ENCODE measurements at places on chromosomes 7 and 10.

DNA sequence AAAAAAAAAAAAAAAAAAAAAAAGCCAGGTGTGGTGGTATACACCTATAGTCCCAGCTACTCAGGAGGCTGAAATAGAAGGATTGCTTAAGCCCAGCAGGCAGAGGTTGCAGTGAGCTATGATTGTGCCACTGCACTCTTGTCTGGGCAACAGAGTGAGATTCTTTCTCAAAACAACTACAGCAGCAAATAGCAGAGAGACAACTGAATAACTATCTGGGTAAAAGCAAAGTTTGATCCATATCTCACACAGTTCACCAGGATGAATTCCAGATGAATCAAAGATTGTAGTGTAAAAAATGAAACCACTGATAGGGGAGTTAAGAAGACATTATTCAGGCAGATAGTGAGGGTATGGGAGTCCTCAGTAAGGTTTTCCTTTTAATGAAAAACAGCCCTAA is 11.4 kb upstream of the NUB1 start:
- no peak for DNase-seq

GRCh38 chr7:105587909-105588635 is 6.8 kb upstream of the EFCAB10 start:
- no peak for DNase-seq

- DNase-seq: no peak
Observed at GRCh38 chr7:39434012-39434411, 132.2 kb upstream of the YAE1 start.

- DNase-seq: no peak
Observed at GRCh38 chr7:37275078-37275710, 173.5 kb downstream of the ELMO1 start.

DNA sequence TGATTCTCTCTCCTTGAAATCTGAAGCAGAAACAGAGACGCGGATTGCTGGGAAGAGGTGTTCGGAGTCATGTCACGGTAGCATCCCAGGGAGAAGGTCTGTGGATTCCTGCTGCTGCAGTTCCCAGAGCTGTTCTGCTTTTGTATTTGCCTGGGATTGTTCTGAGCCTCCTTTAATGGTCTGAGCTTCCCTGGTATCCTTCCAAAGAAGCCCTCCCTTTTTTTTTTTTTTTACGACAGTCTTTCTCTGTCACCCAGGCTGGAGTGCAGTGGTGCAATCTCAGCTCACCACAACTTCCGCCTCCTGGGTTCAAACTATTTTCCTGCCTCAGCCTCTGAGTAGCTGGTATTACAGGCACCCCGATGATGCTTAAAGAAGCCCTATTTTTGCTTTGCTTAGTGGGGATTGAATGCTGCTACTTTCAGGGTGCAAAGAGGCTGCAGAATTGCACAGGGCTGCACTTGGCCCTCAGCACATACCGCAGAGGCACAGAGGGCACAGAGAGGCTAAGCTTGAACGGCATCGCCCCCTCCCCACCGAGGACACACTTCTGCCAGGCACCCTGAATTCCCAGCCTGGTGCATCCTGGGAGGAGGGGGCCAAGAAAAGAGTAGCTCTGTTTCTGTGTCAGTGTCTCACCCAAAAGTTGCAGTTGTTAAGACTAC is 208.6 kb upstream of the GALNT17 start:
- DNase-seq: no peak

- peak; percentile 84 for DNase-seq
Observed at GRCh38 chr7:55469271-55469681, 103.0 kb downstream of the VOPP1 start.

- DNase-seq: peak; percentile 22
Observed at GRCh38 chr7:77651575-77652162, 44.6 kb upstream of the RSBN1L start.

DNA sequence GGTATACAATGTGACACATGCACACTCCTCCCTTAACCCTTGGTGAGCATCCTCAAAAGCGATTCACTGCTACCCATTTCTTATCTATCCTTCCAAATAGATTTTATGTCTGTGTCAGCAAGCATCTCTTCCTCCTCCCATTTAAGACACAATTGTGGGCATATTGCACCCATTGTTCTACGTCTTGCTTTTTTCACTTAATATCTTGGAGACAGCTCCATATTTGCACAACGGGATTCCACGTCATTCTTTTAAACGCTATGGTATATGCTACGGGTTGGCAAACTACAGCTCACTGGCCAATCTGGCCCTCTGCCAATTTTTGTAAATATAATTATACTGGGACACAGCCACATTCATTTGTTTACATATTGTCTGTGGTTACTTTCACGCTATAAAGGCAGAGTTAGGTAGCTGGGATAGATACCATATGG is 88.6 kb downstream of the RNF216 start:
- DNase-seq: no peak

DNA sequence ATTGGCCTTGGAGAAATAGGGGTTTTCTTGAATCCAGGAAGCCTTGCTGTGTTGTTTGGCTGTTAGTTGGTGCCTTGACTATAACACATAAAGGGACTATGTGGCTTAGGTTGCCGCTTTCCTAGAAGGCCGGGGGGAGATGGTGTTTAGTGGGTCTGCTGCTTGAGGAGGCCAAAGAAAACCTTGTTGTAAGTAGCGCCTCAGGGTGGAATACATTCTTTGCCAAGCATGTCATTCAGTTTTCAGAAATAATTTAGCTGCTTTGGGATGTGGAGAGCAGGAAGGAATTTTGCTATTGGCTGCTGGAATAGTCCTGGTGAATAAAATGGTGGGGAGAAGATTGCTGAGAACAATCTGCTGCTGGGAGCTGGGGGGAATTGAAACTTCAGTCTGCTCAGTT is 132.9 kb upstream of the WNT16 start:
- DNase-seq: no peak

GRCh38 chr7:101235522-101235921 is 2.1 kb downstream of the CLDN15 start:
- no peak for DNase-seq

DNA sequence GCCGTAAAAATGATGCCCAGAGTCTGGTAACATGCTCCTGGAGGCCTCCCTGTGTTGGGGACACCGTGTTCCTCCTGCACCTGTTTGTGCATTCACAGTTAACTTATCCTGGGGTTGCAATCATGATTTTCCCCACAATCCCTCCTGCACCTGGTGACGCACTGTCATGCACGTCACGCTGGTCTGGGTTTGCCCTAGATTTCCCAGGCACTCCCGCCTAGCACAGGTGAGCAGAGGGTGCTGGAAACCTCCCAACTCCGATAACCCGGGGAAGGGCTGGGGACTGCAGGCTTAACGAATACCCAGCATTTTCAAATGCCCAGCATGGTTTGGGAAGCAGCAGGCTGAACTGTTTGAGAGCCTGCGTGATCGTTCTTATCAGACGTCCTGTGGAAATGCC is 427.1 kb downstream of the TCERG1L start:
- DNase-seq: no peak

DNA sequence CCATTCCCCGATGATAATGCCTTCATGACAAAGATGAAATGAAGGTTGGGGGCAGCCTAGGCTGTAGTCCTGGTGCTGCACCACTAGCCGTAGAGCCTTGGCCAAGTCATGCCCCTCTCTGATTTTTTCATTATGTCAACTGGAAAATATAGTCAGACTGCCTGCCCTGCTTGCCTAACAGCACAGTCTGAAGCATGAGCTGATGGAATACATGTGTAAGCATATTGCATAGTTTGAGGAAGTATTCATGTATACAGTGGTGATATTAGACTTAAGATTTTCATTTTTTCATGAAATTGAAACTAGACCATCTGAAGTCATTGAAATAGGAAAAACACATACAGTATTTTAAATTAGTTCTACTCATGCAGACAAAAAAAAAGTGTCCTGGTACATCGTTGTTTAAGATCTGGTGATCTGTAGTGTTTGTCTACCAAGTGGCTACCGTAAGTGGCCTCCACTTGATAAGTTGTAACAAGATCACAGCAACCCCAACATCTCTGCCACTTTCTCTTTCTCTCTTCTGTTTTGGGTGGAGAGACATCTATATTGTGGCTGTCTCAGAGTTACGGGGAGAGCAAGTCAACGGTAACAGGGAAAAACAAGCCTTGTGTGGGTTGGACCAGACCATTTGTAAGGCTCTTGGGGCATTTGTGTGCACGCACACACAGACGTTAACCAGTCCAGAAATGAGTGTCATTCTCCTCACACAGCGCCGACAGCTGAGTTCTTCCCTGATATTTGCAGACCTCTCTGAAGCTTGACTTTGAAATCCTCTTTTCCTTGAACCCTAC is 716.6 kb upstream of the GALNT17 start:
- DNase-seq: no peak

DNA sequence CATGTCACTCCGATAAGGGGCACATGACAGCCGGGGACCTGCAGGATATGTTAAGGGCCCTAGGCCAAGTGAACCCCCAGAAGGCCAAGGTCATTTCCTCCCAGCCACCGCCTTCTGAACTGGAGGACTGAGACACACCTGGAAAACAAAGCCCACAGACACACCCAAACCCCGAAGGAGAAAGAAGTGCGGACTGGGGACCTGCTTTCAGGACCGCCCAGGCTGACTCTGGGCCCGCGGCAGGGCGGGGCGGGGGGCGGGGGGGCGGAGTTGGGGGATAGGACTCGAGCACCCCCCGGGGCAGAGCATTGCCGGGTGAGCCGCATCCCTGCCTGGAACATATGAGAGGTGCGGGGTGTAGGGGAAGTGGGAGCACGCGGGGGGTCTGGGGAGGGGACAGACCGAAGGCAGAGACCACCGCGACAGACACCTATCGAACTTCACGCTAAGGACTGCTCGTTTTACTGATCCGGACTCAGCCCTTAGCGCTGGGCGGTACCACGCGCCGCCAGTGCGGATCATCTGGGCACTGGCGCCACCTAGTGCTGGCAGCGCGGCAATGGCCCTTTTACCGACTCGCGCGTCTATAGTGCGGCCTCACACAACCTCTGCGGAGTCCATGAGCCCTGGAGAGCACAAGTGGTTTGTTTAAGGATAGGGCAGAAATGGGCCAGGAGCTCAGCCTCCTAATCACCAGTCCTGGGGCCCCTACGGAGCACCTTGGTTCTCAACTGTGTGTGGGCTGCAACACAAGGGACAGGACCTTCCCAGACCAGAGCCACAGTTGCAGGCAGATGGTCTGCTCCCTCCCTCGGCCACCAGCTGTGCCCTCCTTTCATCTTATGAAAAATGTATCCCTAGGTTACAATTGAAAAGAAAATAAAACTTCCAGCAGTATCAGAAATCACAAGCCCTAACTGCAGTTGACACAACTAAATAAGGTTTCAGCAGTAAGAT is 157.6 kb downstream of the HERPUD2 start:
- DNase-seq: peak; percentile 74

DNA sequence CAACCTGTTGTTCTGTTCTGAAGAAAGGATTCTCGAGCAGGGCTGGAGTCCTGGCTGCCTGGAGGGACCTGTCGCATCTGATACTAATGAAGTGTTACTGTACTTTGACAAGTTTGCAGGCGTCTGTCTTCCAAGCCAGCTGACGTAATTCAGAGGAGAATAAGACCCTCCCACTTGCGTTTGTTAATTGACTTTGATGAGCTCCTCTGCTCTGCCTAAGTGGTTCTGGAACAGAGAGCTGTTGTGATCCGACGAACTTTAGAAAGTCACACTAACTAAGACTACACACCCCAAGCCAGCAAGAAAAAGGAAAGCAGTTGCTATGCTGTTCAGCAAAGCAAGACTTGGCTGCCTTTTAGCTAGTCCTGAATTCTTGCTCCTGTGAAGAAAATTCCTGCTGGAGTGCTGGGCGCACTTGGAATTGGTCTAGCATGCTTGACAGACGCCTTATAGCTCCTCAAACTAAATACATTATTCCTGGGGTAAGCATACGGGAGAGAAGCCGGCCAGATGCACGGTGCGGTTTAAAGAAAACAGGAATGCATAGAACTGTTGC is 200.3 kb downstream of the CACNB2 start:
- no peak for DNase-seq

GRCh38 chr10:86017841-86018734 is 348.5 kb downstream of the GRID1 start:
- no peak for DNase-seq

- no peak for DNase-seq
Observed at GRCh38 chr7:142885311-142886230, at the start of gene TRPV6. Gene TRPV6 (minus strand): TSS chr7:142885745.

GRCh38 chr7:128189231-128189930 is 51.7 kb upstream of the LEP start:
- no peak for DNase-seq

GRCh38 chr10:75050149-75050919 is 61.1 kb upstream of the SAMD8 start:
- DNase-seq: no peak

DNA sequence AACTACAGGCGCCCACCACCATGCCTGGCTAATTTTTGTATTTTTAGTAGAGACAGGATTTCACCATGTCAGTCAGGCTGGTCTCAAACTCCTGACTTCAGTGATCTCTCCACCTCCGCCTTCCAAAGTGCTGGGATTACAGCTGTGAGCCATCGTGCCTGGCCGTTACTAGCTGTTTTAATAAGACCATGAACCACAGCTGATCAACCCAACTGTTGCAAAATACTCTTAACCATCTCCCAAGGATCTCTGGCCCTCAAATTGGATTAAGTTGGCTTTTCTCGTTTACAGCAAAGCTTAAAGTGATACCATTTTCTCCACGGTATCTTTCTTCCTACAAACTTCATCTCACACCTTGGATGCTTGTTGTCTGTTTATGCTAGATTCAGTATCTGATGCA is 18.3 kb downstream of the ZFAND2A start:
- DNase-seq: no peak

DNA sequence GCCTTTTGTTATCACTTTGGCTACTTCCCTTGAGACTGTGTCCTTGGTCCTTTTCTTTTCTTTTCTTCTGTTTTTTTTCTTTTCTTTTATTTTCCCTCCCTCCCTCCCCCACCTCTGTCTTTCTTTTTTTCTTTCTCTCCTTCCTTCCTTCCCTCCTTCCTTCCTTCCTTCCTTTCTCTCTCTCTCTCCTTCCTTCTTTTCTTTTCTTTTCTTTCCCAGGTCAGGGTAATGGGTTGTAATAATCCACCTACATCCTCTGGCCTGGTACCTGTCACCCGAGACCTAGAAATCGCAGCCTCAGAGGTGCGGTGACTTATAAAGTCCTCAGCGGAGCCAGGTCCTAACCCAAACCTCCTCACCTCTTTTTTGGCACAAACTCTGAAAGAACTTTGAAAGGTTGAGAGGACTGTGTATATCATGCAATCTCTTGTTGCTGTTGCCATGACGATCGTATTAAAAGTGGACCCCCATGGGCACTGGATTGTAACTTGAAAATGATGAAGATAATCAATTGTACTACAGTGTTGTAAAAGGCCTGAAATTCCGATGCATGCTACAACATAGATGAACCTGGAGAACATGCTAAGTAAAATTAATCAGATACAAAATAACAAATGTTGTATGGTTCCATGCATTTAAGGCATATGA is 140.7 kb upstream of the AGK start:
- DNase-seq: no peak

- no peak for DNase-seq
Observed at GRCh38 chr7:143322760-143323633, 7.1 kb downstream of the CLCN1 start.

DNA sequence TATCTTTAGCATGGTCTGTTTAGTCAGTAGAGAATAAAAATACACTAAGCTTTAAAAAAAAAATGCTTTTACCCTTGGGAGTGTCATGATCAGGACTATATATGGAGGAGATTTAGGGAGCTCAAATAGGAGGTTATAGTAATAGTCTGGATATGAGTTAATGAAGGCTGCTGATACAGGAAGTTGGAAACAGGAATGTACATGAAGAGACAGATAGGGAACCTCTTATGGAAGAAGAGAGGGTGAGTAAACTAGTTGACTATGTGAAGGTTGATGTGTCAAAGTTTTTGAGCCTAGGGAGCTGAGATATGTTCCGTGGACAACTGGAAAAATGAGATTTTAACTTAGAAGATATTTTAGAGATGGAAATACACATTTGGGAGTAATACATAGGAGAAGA is 472.0 kb upstream of the FZD8 start:
- DNase-seq: no peak

GRCh38 chr7:90227259-90227658 is 15.7 kb downstream of the STEAP2 start:
- no peak for DNase-seq

Data from CD4-positive, CD25-positive, alpha-beta regulatory T cell (primary cell).